Daoy (cell line): ENCODE measurements at places on chromosomes 4 and X. TPM values are rescaled to one million over a fixed set of nuclear protein-coding genes. Genes with fewer than 3 reads are reported as not detected.
A peak's percentile ranks its signal among the peaks of the same experiment; 100 is the strongest.

DNA sequence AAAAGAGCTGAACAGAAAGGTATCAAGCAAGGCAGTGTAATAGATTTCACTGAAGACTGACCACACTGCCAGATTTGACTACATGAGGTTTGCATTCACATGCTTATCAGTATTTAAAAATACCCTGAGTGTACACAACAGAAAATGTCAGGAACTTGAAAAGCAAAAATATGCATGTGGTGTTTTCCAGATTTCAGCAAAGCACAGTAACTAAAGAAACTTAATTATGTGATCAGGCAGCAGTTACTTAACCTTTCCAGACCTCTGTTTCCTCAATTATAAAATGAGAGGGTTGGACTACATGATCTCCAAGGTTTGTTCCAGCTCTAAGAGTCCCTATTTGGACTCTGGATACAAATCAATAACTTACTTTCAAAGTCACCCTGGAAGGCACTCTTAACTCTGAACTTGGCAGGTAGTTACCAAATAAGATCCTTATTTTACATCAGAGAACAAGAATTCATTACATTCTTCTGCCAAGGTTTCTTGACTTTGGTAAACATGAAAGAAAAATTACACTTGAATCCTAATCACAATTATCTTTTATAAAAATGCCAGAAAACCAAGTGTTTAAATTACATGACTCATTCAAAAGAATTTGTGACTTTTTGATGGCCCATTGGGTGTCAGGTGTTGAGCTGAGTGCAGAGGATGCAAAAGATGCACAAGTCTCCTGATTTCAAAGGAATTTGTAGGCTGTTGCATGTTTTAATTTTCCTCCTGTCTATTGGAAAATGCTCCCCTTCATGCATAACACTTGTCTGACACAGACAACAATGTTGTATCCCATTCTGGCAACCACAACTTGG is 241.6 kb downstream of the MGST2 start:
- no peak for DNase-seq

DNA sequence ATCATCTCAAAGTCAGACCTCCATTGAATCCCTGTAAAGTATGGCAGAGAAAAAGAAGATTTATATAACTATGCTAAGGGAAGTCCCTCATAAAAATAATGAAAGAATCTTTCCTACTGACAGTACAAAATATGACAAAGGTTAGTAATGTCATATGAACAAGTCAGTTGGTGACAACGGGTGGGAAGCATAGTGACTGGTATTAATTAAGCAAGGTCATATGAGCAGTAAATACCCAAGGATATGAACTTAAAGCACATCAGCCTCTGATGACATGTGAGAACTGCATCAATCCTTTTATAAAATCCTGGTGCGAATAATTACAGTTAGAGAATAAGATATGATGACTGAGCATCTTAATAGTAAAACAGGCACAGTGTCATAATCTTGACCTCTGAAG is 364.8 kb upstream of the GALNTL6 start:
- DNase-seq, result no peak

- DNase-seq, result no peak
Measured at GRCh38 chr4:13990596-13991589, 363.4 kb upstream of the BOD1L1 start.

DNA sequence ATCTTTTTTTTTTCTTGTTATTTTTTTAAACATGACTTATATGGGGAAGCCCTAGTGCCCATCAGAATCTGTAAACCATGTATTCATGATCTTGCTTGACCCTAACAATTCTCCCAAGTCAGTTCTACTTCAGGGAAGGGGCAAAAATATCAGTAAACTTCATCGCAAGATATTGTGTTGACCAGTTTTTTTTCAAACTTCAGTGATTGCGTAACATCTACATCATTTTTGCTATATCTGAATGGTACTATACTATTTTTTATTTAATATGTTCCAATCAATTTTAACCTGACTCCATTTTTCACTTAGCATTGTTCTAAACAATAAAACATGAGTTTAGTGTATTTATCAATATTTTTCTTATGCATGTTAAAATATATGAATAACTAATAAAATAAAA is 221.2 kb downstream of the NKX6-1 start:
- DNase-seq, result no peak

Gene GRIA3
- not detected in 2 replicates for total RNA-seq

Gene PNPLA4
- 2.2 and 3.0 TPM in 2 replicates for total RNA-seq

Gene NAP1L3
- 10.2 and 19.1 TPM in 2 replicates for total RNA-seq

GRCh38 chrX:115929480-115929879 is 241.1 kb upstream of the AGTR2 start:
- DNase-seq, result no peak

Gene SLC4A4
- total RNA-seq, result 1.2 and 2.6 TPM in 2 replicates

DNA sequence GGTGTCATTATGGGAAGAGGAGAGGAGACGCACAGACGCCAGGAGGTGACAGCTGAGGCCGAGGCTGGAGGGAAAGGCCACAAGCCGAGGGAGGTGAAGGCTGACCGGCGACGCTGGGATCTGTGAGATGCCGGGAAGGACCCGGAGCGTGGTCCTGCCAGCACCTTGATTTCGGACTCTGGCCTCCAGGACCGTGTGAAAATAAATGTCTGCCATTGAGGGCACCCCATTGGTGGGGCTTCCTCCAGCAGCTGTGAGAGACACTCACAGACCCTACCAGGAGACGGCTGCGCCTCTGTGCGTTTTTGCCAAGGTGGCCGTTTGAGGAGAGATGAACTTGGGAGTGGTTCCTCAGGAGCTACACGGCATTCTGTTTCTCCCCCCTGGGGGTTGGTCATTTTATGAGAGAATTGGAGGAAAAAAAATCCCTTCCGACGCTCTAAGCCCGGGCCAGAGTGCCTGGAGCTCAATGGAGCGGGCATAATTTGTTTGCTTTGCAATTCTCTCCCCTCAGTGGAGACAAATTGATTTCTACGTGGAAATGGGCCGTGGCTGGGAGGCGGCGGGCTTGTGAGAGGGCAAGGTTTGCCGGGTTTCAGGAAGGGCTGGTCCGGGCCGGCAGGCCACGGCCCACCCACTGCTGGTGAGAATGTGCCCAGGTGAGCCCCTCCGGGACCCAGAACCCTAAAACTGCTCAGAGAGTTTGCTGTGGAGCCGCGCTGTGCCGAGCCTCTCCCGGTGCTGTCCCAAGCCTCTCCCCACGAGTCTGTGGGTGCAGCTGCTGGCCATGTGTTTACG is 53.9 kb downstream of the CPZ start:
- DNase-seq, result peak; percentile 13

DNA sequence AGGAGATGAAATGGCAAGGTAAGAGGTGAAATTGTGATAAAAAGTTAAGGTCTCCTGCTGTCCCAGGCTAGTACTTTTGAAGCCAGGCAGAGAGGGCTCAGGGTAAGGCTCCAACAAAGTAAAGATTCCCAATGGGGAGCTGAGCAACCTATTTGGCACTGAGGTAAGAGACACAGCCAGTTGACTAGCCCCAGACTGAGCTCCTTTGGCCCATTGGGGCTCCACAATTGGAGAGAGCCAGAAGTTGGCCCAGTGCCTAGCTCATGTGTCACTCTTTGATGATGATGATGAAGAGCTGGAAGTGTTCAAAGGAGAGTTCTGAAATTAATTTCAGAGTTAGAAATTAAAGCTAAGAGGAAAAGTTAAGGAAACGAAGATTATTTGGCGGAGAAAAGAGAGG is 94.6 kb downstream of the RLIM start:
- DNase-seq, result no peak

Gene FREM3
- total RNA-seq, result not detected in 2 replicates

DNA sequence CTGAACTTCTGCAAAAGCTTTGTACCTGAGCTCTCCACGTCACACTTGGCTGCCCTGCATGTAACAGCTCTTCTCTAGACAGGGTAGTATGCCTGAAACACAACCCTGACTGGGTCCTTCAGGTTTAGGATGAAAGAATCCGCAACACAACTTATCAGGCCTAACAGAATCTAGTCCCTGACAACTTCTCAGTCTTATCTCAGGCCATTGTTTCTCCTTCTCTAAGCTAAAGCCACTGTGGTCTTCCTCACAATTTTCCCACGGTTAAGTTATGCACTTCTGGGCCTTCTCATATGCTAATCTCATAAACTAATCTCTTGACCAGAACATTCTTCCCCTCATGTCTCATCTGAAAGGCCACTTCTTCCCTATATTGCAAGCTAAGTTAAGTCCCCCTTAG is 10.8 kb upstream of the TMPRSS11B start:
- no peak for DNase-seq

Gene GNRHR
- not detected in 2 replicates for total RNA-seq

Gene NUP62CL
- total RNA-seq, result 2.2 and 2.9 TPM in 2 replicates

- DNase-seq, result no peak
Measured at GRCh38 chrX:44061968-44062614, 88.9 kb upstream of the NDP start.

Gene CRLF2
- 0.46 TPM in 1 of 2 replicates, not detected in the other for total RNA-seq

DNA sequence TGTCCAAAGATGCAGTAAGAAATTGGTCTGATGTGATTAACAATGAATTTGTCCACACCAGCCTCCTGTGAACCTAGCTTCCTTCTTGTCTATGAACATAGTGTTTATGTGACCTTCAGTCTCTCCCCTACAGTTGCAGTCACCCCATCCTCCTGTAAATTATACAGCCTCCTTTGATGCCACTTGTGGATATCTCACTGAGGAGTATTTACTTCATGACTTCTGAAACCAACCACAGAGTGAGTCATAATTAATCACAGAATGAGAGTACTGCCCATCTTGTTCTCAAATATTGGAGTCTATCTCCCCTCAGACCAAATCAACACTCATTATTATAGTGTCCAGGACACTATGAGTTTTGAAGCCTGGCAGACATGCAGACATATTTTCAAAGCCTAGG is 27.3 kb upstream of the XAGE2 start:
- peak; percentile 30 for DNase-seq

Gene CCKAR
- total RNA-seq, result 2.9 and 4.1 TPM in 2 replicates

DNA sequence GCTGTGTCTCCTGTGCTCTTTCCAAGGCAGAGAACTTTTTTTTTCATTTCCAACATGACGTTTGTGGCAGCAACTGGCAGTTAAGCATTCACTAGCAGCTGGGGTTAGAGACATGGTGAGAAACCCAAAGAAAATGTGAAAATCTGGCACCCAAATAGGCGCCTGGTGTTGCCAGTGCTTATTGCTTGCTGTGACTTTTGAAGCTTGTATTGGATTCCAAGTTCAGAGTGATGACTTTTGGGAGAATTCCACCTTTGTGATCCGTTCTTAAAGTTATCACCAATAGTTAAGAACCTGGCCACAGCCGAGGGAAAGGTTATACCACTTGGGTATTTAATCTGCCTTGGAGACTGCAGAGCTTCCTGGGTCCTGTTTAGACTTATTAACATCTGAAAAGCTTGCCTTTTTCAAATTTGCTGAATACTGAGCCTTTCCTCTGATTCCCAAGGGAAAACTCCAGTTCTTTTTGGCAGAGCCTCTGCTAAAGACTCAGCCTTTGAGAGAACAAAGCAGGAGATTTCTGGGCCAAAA is 101.0 kb downstream of the OPHN1 start:
- no peak for DNase-seq

GRCh38 chr4:913280-913618 is 18.9 kb downstream of the GAK start:
- DNase-seq, result no peak

Gene HEPH
- total RNA-seq, result 0.09 TPM in 1 of 2 replicates, not detected in the other
